Amygdala (tissue), 56 donors: ENCODE measurements at places on chromosomes 7 and 10.
A peak's percentile ranks its signal among the peaks of the same experiment; 100 is the strongest.

DNA sequence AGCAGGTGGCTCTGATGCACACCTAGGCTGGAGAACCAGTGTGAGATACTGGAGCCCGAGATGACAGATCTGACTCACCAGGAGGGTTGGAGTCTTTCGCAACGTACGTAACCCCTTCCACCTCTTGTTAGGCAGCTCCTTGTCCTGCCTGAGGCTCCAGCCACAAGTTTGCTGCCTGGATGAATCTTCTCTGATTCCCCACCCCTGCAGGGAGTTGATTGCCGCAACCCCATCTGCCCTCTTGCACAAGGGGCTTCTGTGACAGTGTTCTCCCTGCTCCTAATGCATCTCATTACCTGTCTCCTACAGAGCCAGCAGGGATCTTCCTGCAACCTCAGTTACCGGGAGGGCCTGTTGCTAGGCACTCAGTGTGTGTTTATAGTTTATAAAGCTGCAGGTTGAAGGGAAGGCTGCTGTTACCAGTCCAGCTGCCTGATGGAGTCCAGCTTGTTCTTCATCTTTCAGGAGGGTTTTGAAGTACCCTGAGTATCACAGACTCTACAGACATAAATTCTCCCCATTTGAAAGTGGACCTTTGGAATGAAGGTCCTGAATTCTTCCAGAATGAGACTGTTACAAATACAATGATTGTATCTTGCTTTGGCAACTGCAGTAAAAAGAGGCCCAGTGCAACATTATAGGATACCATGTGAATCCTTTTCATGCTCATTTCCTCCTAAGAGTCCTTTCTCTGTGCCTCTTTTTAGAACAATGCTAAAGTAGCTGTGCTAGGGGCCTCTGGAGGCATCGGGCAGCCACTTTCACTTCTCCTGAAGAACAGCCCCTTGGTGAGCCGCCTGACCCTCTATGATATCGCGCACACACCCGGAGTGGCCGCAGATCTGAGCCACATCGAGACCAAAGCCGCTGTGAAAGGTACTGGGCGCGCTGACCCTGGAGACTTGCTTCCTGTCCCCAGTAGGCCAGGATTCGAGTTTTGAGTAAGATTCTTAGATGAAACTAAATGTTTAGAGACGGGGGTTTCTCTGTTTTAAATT lies 6.5 kb downstream of the MDH2 start:
- peak; percentile 11 for DNase-seq

DNA sequence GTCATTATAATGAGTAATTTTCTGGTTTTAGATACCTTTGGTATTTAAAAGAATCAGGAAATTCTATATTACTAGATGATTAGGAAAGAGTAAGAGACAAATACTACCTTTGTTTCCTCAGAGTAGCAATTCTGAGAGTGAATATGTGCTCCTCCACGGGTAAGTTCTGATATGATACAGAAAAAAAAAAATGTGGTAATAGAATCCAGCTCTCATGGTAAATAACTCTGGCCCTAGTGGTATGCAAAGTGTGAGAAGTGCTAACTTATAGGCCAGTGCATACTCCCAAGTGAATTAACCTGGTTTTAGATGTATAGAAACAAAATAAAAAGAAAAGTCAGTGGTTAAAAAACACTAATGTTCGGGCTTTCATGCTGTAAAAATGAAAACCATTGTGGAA lies 512.6 kb upstream of the SEMA3D start:
- no peak for DNase-seq

GRCh38 chr10:23892296-23892695 lies 316.6 kb upstream of the KIAA1217 start:
- no peak for DNase-seq

GRCh38 chr10:24571870-24572450 lies 151.7 kb downstream of the ARHGAP21 start:
- DNase-seq: no peak

DNA sequence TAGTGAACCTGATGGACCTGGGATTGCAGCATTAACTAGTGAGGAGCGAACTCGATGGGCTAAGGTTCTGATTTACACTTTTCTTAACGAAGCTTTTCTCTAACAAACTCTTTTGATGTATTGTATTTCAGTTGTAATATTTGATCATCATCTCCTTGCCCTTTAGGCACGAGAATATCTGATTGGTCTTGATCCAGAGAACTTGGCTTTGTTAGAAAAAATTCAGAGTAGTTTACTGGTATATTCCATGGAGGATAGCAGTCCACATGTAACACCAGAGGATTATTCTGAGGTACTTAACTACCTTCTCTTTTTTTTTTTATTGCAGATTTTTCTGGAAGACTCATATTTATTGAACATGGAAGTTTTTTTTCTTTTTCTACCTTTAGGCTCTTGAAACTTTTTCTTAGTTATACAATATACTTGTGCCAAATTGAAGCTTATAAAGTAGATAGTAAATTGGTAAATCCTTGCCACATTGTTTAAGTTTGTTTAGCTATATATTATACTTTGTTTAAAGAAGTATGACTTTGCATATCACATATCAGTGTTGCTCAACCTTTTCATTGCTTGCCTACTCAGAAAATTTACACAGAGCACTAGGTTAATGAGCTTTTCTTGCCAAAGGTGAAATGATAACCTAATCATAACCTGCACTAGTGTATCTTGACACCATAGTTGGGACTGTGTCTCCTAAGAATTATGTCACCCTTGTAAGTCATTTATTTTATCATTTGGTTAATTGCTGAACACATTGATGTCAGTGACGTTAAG lies 30.4 kb downstream of the CROT start:
- DNase-seq: no peak

GRCh38 chr7:2982831-2983230 lies 60.8 kb downstream of the CARD11 start:
- DNase-seq: no peak

DNA sequence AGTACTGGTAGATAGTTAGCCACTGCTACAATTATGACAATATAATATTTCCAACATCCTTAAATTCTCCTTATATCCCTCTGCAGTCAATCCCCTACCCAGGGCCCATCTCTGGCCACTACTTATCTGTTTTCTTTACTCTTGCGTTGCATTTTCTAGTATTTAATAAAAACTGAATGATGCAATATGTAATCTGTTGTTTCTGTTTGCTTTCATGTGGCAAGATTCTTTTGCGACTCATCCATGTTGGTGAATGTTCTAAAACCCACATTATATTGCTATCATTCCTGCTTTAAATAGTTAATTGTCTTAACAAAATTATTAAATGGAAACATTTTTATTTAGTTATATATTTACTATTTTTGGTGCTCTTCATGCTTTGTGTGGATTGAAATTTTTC lies 338.5 kb downstream of the MDFIC start:
- no peak for DNase-seq

DNA sequence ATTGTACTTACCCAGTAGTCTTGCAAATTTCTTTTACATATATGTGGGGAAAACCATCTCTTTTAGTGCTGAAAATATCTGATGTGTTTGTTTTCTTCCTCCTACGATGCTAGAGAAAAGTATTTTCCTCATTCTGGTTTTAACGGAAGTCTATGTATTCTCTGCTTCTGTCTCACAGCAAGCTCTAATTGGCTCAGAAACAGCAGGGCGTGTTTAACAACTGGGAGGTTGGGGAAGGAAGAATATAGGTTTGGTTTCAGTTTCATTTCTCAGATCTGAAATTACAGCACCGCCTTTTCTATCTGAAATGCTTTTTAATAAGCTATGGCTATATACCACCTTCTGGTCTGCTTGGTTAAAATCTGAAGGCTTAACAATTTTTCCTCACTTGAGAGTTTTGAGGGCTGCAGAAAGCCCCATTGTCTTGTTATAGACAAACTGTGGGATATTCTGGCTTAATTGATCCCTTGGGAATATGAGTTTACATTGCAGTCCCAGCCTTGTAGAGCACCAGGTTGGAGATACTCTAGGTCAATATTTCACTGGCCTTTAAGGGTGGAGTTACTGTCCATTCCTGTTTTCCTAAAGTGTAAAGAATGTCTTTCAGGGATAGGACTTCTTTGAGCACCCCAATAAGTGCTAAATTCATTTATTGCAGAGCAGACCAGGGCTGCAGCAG lies at the start of gene SAMD9:
Gene SAMD9, minus strand, starts transcription at position 128 of the 679 bp plus-strand sequence. CDS start 11,882 bp downstream, outside the sequence.
- no peak for DNase-seq

DNA sequence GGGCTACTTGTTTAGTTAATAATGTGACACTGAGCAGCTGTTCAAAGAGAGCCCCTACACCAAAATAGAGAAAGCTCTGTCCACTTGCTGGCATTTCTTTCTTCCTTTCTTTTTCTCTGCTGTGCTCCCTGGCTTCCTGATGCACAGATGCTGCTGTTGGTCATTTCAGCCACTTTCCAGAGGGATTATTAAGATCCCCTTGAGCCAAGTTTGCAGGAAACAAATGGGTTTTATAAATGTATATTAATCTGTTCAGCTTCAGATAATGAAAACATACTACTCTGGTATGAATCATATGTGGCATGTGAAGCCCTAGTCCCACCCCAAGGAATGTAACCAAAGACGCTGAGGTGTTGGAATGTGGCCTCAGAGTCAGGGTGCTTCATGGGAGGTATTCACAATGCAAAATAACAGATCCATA lies 638.2 kb upstream of the FZD8 start:
- DNase-seq: no peak

DNA sequence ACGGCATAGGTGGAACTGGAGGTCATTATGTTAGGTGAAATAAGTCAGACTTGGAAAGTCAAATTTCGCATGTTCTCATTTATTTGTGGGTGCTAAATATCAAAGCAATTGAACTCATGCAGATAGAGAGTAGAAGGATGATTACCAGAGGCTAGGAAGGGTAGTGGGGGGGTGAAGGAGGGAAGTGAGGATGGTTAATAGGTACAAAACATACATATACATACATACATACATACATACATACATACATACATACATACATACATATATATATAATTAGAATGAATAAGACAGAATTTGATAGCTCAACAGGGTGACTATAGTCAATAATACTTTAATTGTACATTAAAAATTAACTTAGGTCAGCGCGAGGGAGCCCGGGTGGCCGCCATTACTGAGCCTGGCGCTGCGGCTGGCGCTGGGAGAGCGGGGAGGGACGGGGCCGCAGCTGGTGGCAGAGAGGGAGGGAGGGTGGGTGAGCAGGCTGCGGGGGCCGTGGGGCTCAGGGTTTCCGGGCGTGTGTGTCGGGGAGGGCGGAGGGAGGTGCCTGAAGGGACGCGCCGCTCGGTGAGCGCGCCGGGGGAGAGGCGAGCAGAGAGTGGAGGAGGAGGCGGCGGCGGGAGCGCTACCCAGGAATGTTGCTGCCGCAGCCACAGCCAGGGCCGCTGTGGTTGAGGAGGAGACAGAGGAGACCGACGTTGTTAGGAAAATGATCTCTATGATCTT lies 85.8 kb upstream of the EGFR start:
- DNase-seq: peak; percentile 78
